ENCODE measurements at places on chromosomes 3 and 15. TPM values are rescaled to one million over a fixed set of nuclear protein-coding genes. Genes with fewer than 3 reads are reported as not detected.

- peaks cover 6% of the 10 kb centered on the region for H3K36me3 ChIP-seq
- H3K27me3 ChIP-seq = peaks cover 59% of the 10 kb centered on the region
- H3K4me3 ChIP-seq = no peak overlapping the region
- peaks cover 21% of the 10 kb centered on the region for H3K4me1 ChIP-seq
- no peak overlapping the region for H3K27ac ChIP-seq
- no peak for DNase-seq
Observed at GRCh38 chr15:29557171-29557570, 265.1 kb downstream of the TJP1 start.

GRCh38 chr3:75294124-75294523 is 370.0 kb upstream of the FRG2C start:
- H3K4me3 ChIP-seq = no peak overlapping the region
- H3K27me3 ChIP-seq = no peaks in the 10 kb centered on the region
- H3K4me1 ChIP-seq = no peaks in the 10 kb centered on the region
- H3K36me3 ChIP-seq = no peaks in the 10 kb centered on the region
- peak; percentile 10 for DNase-seq

DNA sequence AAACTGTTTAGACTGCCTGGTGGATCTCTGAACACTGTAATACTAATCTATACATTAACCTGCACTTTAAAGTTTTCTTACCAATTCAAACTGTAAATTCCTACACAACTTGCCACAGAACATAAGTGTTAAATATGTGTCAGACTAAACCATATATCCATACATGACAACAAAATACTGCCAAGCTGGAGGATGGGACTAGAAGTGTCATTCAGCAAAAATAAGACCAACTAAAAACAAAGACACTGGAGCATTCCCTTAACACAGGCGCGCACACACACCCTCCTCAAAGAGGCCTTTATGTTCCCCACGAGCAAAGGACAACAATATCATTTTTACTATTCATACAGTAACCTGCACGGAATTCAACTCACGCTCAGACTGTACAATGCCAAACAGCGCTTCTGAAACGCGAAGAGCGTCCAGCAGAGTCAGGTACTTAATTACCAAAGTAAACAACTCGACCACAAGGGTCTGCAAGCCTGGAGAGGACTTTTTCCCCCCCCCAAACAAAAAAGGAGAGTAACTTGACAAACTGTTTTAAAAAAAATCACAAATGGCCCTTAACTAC is 1.1 kb downstream of the DCUN1D1 start:
- H3K4me1 ChIP-seq = no peaks in the 10 kb centered on the region
- H3K27me3 ChIP-seq = no peaks in the 10 kb centered on the region
- peak overlapping the region; percentile 84 for H3K27ac ChIP-seq
- no peak for DNase-seq
- H3K36me3 ChIP-seq = no peaks in the 10 kb centered on the region
- peak overlapping the region; percentile 81 for H3K4me3 ChIP-seq

DNA sequence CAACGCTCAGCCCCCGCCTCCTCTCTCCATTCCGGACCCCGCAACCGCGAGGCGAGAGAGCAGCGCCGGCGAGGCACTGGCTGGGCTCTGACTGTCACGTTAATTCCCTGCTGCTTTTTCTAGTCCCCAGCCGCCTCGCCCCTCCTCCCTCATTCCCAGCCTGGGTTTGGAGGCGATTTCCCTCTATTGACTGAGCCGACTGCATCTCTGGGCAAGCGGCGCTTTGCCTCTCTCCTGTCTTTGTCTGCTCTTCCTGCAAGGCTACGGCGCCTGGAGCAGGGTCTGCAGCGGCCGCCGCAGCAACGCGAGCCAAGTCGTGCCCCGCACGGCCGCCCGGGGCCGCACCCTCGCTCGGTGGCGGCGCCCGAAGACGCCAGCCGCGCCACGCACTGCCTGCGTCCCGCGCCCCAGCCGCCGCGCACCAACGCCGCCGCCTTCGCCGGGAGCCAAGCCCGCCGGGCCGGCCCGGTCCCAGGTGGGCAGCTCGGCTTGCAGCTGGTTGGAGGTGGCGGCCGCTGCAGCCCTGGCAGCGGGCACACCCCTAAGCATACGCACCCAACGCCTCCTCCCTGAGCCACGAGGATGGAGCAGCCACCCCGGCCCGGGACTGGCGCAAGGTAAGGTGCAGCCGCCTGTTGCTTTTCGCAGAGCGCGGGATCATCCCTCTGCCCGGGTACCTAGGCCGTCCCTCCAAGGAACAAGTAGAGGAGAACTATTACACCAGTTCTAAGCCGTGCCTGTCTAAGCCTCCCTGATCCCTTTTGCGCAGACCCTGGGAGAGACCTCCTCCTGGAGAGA is at the start of gene LRRC3B:
Gene LRRC3B, plus strand, starts transcription at position 152 of the 798 bp plus-strand sequence. CDS start 86,901 bp downstream, outside the sequence.
- H3K27ac ChIP-seq = no peak within 1 kb of the TSS
- no peak within 1 kb of the TSS for H3K4me3 ChIP-seq
- no peaks in the 10 kb centered on the region for H3K36me3 ChIP-seq
- DNase-seq = no peak
- peaks cover 38% of the 10 kb centered on the region for H3K27me3 ChIP-seq
- peaks cover 12% of the 10 kb centered on the region for H3K4me1 ChIP-seq

DNA sequence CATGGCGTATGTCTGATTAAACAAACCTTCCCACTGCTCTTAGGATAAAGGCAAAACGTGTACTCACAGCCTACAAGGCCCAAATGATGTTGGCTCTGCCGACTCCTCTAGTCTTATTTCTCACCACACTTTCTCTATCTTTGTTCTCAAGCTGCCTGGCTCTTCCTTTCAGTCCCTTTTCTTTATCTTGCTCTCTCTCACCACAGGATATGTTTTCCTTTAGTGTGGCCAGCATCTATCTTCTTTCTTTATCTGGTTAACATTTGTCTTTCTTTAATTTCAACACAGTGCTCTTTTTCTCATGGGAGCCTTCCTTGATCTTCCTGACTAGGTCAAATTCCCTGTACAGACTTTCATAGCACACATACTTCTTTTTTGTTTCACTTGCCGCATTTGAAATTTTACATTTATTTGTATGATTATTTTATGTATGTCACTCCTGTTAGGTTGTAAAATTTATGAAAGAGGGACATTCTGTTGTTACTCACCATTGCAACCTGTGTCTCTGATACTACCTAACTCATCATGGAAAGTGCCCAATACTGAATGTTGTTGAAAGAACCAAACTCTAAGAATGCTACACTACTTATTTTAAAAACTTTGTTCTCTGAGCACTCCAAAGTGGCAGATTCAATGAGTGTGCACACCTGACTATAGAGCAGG is 328.9 kb upstream of the CBLB start:
- H3K27ac ChIP-seq = no peak overlapping the region
- H3K4me3 ChIP-seq = no peak overlapping the region
- H3K36me3 ChIP-seq = no peaks in the 10 kb centered on the region
- no peak for DNase-seq

- H3K27ac ChIP-seq = no peak overlapping the region
- H3K4me3 ChIP-seq = no peak overlapping the region
- no peaks in the 10 kb centered on the region for H3K36me3 ChIP-seq
- peaks cover 46% of the 10 kb centered on the region for H3K27me3 ChIP-seq
- H3K4me1 ChIP-seq = no peaks in the 10 kb centered on the region
Observed at GRCh38 chr15:99085413-99086326, 19.2 kb upstream of the SYNM start.

DNA sequence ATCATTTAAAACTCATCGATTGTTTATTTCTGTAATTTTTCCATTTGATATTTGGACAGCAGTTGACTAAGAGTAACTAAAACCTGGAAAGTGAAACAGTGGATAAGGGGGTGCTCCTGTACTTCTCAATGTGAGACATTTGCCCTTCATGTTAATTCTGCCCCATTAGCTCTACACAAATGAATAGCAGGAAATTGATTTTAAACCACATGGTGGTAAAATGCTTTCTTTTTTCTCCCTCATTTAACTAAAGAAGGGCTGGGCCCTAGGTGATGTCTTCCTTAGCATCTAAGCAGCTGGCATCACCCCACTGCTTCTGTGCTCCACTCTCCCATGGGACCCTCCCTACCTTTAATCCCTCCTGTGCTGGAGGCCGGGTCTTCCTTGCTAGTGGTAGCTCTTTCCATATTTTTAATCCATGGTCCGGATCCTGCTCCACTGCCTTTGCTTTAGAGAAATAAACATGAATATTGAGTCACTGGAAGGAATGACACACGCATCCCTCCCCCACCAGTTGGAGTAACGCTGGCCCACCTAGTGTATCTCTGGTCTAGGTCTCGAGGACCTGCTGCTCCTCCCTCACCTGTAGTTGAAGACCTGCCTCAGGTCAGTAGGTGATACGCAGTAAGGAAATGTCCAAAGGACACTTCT is 30.2 kb upstream of the LAMP3 start:
- no peak overlapping the region for H3K4me3 ChIP-seq
- peaks cover under 1% of the 10 kb centered on the region for H3K36me3 ChIP-seq
- no peaks in the 10 kb centered on the region for H3K27me3 ChIP-seq
- no peak for DNase-seq
- H3K27ac ChIP-seq = no peak overlapping the region
- H3K4me1 ChIP-seq = peaks cover 6% of the 10 kb centered on the region

GRCh38 chr3:127387556-127388153 is 99.8 kb upstream of the PRR20G start:
- peaks cover 18% of the 10 kb centered on the region for H3K27me3 ChIP-seq
- H3K36me3 ChIP-seq = no peaks in the 10 kb centered on the region
- H3K27ac ChIP-seq = no peak overlapping the region
- peaks cover 7% of the 10 kb centered on the region for H3K4me1 ChIP-seq

DNA sequence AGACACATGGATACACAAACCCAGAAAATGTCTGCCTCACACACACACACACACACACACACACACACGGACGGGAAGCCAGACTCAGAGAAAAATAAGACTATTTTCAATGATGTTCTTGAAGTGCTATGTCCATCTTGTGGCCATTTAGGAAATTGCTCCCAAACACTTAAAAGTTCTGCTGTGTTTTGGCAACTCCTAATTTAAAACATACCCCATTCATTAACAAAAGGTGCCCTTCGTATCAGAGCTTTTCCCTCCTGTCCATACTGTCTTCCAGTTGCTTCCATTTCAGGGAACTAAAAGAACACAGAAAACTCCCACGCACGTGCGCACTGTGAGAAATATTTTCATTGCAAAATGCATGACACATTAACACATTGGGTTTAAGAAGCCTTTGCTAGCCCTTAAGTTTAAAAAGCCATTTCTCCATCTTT is 44.6 kb downstream of the SLC12A1 start:
- no peak overlapping the region for H3K4me3 ChIP-seq
- H3K27me3 ChIP-seq = no peaks in the 10 kb centered on the region
- H3K27ac ChIP-seq = peak overlapping the region; percentile 28
- DNase-seq = peak; percentile 62
- no peaks in the 10 kb centered on the region for H3K36me3 ChIP-seq
- peaks cover 10% of the 10 kb centered on the region for H3K4me1 ChIP-seq

Gene BNC1
- total RNA-seq = 68.3 TPM

Gene ERC2
- total RNA-seq = 0.44 TPM

Gene SH2D7
- total RNA-seq = not detected
